ENCODE measurements at places on chromosomes 16 and 17.

DNA sequence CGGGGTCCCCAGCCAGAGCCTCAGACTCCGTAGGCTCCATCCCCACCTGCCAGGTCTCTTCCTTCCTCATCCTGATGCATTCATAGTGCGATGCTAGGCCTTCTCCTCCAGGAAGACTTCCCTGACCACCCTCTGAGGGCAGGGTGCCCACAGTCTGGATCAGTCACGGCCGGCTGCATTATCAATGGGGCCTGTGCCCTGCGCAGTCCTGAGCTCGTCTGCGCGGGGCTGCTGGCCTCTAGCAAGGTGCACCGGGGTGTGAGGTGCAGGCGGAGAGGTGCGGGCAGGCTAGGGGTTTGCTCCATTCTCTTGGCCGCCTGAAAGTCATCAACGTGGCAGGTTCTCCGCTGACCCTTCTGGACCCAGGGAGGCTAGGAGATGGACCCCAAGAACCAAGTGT lies 56.9 kb upstream of the ACSF3 start:
- DNase-seq, result peak; percentile 39
- no peak overlapping the region for H3K27ac ChIP-seq
- no peaks in the 10 kb centered on the region for H3K27me3 ChIP-seq
- no peaks in the 10 kb centered on the region for H3K36me3 ChIP-seq
- H3K4me3 ChIP-seq, result no peak overlapping the region

DNA sequence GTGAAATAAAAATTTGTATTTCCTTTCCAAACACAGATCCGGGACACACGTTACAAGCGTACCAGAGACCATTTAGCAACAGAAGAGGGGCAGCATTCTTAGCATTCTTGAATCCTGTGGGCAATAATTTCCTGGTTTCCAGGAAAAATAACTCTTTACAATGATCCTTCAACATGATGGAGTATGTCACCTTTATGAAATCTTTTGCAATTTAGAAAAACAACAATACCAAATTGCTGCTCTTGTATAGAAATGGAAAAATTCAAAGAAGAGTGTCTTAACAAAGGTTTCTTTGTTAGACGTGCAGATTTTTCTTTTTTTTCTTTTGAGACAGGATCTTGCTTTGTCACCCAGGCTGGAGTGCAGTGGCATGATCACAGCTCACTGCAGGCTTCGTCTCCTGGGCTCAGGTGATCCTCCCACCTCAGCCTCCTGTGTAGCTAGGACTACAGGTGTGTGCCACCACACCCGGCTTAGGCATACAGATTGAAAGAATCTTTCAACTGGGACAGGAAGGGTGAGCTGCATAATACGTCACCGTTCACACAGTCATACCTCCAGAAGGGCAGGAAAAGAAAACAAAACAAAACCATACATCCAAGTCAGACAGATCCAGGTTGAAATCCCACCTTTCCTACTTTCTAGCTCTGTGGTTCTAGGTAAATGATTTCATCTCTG lies 10.8 kb upstream of the GCSH start:
- DNase-seq, result no peak
- H3K4me3 ChIP-seq, result no peak overlapping the region
- H3K27ac ChIP-seq, result no peak overlapping the region

- H3K4me3 ChIP-seq, result no peak overlapping the region
- no peaks in the 10 kb centered on the region for H3K4me1 ChIP-seq
- no peaks in the 10 kb centered on the region for H3K36me3 ChIP-seq
Observed at GRCh38 chr17:72920513-72920912, 172.0 kb downstream of the SLC39A11 start.

GRCh38 chr16:52852978-52853377 lies 199.7 kb downstream of the CHD9NB start:
- H3K36me3 ChIP-seq, result no peaks in the 10 kb centered on the region
- no peaks in the 10 kb centered on the region for H3K4me1 ChIP-seq
- no peak for DNase-seq
- H3K27ac ChIP-seq, result no peak overlapping the region
- H3K27me3 ChIP-seq, result no peaks in the 10 kb centered on the region

- H3K27me3 ChIP-seq, result no peaks in the 10 kb centered on the region
- H3K27ac ChIP-seq, result no peak overlapping the region
- no peak overlapping the region for H3K4me3 ChIP-seq
- DNase-seq, result no peak
- H3K4me1 ChIP-seq, result no peaks in the 10 kb centered on the region
Observed at GRCh38 chr17:37239690-37240334, 136.0 kb upstream of the C17orf78 start.

DNA sequence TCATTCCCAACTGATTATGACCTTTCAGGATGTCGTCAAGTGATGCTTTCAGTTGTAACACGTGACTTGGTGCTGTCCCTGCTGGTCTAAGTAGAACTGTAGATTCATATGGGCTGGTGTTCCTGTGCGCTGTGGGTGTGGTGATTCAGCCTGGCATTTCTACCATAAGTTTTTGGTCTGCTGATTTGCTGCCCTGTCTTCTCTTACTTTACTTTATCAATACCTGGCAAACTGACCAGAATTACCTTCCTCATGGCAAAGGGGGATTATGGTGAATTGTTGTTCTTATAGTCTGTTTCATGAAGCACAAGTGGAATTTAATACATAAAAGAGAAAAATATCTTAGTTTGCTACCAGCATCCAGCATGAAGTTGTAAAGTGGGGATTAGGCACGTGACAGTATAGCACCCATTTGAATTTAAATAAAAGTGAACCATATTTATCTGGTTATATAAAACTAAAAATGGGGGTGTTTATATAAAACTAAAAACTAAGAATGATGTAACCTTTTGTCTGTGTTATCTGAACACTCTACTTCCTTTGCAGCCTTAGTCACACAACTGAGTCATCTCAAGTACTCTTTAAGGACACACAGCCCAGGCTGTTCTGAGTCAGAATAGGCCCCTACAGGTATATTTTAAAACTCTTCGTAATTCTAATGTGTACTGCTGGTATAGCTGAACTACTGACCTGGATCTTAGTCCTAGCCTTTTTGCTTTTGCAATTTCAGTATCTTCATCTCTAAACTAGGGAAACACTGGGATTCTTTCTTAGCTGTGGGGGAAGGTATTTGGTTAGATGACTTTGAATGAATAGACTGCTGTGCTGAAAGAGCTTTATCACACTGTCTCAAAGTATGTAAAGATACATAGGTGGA lies 28.3 kb downstream of the TTC19 start:
- no peaks in the 10 kb centered on the region for H3K4me1 ChIP-seq
- H3K27me3 ChIP-seq, result no peaks in the 10 kb centered on the region
- no peaks in the 10 kb centered on the region for H3K36me3 ChIP-seq
- no peak for DNase-seq

GRCh38 chr17:39903158-39903884 lies 15.1 kb downstream of the GSDMB start:
- no peak overlapping the region for H3K4me3 ChIP-seq
- no peaks in the 10 kb centered on the region for H3K36me3 ChIP-seq
- H3K4me1 ChIP-seq, result no peaks in the 10 kb centered on the region

DNA sequence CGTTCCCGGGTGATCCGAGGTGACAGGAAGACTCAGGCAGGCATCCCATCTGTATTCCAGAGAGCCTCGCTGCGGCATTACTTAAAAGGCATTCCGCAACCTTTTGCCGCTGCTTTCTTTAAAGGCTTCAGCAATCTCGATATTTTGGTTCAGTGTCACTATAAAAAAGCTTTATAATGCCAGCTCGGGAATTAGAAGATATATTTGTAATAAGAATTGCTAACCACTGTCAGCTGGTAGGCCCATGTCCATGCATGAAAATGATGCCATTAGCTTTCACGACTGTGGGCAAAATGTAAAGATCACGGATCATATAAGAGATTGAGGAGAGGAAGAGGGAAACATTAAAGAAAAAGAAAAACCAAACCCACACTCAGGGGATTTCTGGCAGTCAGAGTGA lies 578.6 kb upstream of the CDH5 start:
- no peak overlapping the region for H3K4me3 ChIP-seq
- H3K27ac ChIP-seq, result no peak overlapping the region
- no peak for DNase-seq
- H3K27me3 ChIP-seq, result no peaks in the 10 kb centered on the region

GRCh38 chr16:53920988-53921387 lies 217.0 kb downstream of the FTO start:
- no peaks in the 10 kb centered on the region for H3K36me3 ChIP-seq
- no peak overlapping the region for H3K4me3 ChIP-seq
- H3K4me1 ChIP-seq, result no peaks in the 10 kb centered on the region
- H3K27ac ChIP-seq, result no peak overlapping the region

- no peaks in the 10 kb centered on the region for H3K36me3 ChIP-seq
- H3K4me3 ChIP-seq, result no peak overlapping the region
- no peak for DNase-seq
- no peaks in the 10 kb centered on the region for H3K27me3 ChIP-seq
Observed at GRCh38 chr16:11432856-11433395, 87.7 kb downstream of the RMI2 start.

DNA sequence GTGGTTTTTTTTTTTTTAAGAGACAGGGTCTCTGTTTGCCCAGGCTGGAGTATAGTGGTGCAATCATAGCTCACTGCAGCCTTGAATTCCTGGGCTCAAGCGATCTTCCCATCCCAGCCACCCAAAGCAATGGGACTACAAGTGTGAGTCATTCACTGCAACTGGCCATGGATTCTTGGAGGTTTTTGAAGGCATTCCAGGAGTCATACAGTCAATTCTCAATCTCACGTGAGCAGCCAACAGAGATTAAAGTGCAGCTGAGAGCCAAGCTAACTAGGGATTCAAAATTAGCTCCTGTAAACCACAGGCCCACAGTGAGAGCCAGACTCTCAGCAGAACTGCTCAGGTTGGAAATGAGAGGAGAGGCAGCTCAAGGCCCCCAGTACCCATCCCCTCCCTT lies 30.2 kb downstream of the XPO6 start:
- H3K27me3 ChIP-seq, result no peaks in the 10 kb centered on the region
- no peak for DNase-seq
- peaks cover 30% of the 10 kb centered on the region for H3K4me1 ChIP-seq
- H3K36me3 ChIP-seq, result no peaks in the 10 kb centered on the region
- H3K4me3 ChIP-seq, result no peak overlapping the region
- H3K27ac ChIP-seq, result peak overlapping the region; percentile 46

GRCh38 chr16:4089251-4089810 lies 26.9 kb downstream of the ADCY9 start:
- H3K4me1 ChIP-seq, result peaks cover 17% of the 10 kb centered on the region
- H3K36me3 ChIP-seq, result no peaks in the 10 kb centered on the region
- no peak overlapping the region for H3K4me3 ChIP-seq

DNA sequence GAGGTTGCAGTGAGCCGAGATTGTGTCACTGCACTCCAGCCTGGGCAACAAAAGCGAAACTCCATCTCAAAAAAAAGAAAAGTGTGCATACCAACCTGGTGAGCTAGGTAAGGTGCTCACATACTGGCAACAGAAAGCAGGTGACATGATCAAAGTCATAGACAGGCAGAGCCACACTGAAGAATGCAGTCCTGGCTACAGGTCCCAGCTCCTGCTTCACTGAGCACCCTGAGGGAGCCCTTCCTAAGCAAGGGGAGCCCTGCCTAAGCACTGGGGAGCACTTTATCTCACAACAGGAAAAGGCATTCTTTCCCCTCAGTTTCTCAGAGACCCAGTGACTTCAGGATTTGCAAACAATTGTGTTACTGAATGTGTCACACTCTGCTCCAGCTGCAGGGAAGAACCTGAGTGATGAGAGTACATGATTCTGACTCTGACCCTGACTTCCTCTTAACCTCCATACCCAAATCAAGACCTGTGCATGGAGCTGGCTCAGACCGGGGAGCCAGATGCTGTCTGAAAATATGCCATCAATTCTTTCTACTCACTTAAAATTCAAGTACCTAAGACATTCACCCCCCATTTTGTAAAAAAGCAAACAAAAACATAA lies 40.5 kb downstream of the ANKRD11 start:
- no peak overlapping the region for H3K27ac ChIP-seq
- H3K4me1 ChIP-seq, result peaks cover 44% of the 10 kb centered on the region
- H3K27me3 ChIP-seq, result no peaks in the 10 kb centered on the region
- no peaks in the 10 kb centered on the region for H3K36me3 ChIP-seq

GRCh38 chr16:83971165-83972130 lies 3.4 kb downstream of the NECAB2 start:
- no peak overlapping the region for H3K27ac ChIP-seq
- no peaks in the 10 kb centered on the region for H3K4me1 ChIP-seq
- no peak overlapping the region for H3K4me3 ChIP-seq
- no peaks in the 10 kb centered on the region for H3K36me3 ChIP-seq
- DNase-seq, result no peak

DNA sequence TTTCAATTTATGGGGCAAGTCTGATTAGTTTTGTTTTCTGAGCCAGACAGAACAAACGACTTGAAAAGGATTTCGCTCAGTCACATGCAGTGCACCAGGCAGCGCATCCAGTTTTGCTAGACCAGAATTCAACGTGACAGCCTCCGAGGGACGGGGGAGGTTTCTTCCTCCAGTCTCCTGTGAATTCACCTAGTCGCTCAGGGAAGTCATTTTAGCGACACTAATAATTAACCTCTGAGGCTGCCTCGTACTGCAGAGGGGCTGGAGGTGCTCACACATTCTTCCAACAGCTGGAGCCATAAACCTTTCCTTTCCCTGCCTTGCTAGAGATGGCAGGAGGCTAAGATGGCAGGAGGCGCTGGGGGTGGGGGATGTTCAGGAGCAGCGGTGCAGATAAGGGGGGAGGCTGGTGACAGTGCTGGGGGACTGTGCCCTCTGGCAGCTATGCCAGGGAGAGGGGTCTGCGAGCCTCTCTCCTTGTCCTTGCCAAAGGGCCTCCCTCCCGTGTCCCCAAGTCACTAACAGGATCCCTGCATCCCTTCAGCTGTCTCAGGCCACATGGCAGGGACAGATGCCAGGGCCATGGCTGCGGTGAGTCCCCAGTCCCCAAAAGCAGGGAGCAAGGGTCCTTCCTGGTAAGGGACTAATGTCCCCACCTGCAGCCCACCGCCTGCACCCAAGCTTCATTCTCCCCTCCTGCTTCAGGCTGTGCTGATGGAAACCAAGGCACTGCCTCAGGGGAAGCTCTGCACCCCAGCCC lies 24.0 kb downstream of the MXRA7 start:
- no peak overlapping the region for H3K27ac ChIP-seq
- no peaks in the 10 kb centered on the region for H3K4me1 ChIP-seq
- no peak overlapping the region for H3K4me3 ChIP-seq

DNA sequence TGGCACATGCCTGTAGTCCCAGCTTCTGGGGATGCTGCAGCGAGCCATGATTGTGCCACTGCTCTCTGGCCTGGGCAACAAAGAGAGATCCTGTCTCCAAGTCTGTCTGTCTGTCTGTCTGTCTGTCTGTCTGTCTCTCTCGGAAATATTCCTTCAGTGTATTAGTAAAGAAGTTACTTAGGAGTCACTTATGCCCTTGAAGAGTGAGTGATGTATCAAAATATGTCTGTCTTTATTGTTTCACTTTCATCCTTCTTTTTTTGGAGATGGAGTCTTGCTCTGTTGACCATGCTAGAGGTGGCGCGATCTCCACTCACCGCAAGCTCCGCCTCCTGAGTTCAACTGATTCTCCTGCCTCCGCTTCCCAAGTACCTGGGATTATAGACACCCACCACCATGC lies 410.5 kb downstream of the WWOX start:
- DNase-seq, result no peak
- H3K4me3 ChIP-seq, result no peak overlapping the region
- H3K36me3 ChIP-seq, result no peaks in the 10 kb centered on the region
- no peaks in the 10 kb centered on the region for H3K27me3 ChIP-seq

GRCh38 chr16:27304102-27304501 lies 9.7 kb upstream of the IL4R start:
- H3K27ac ChIP-seq, result no peak overlapping the region
- no peaks in the 10 kb centered on the region for H3K27me3 ChIP-seq
- no peak for DNase-seq
- no peaks in the 10 kb centered on the region for H3K4me1 ChIP-seq

Data from pancreas (tissue), 10 donors.